HS-27A (cell line): ENCODE measurements at places on chromosomes 6 and 20.

DNA sequence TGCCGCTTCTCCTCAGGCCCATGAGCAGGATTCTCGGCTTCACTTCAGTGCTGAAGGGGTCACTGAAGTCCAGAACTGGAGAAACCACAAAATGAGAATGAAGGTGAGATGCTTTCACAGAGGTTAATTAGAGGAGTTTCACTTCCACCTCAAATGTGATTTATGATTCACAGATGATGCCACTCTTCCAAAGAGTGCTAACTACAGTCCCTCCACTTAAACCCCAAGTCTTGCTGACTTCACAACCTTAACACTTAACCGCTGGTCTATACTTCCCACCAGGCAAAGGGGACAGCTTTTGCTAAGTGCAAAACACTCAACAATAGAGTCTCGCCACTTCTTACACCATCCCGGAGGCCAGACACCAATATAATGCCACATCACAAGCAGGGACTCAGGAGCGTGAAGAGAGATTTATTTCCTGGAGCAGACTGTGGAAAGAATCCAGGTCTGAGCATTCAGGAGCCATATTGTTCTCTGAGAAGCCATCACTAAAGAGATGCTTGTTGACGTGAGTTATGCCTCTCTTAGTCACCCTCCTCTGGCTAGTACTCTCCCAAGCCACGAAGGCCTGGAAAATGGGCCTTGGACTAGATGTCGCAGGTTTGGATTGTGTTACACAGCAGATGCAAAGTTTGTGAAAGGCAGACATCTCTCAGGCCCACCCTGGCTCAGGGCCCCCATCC, 24.4 kb downstream of the RRAGD start:
- no peak for DNase-seq

DNA sequence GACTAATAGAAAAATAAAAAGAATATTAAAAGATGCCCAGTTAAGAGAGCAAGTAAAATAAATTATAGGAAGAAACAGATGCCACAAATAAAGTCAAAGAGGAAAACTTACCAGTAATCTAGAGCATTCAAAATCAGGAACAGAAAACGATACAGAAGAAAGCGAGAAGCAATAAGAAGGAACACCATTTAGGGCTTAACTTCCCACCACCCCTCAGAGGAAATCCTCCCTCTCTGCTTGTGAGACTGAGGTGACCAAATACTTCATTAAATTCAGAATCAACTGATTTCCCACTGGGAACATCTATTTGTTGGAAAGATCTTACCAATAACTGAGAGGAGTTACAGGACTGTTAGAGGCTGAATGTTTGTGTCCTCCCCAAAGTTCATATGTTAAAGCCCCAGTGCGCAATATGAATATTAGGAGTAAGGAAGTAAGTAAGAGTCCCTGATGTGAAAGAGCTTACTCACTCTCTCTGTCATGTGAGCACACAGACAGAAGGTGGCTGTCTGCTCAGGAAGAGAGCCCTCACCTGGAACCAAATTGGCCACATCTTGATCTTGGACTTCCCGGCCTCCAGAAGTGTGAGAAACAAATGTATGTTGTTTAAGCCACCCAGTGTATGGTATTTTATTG, 19.5 kb downstream of the KATNA1 start:
- DNase-seq, result no peak

DNA sequence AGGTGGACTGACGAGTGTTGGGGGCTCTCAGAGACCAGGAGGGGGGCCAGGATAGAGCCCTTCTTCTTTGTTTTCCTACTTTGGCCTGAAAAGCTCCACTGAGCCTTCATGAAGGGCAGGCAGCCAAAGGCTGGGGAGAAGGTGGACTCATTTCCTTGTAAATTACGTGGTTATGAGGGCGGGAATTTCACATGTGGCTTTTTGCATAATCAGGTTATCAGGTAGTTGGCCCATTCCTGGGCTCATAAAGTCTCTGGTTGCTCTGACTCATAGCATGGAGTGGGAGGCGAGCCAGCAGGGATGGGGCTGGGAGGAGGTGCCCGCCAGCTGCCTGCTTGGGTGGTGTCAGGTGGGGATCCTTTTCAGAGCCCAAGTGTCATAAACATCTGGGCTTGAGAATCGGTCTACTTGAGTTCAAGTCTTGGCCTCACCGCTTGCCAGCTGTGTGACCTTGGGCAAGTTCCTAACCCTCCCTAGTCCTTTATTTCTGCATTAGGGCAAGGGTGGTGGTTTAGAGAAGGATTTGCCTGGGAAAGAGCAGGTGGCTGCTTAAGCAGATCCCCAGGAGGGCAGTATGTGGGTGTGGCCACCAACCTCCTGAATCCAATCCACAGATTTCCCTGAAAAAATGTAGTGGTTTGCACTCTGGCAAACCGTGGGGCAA, 26.5 kb upstream of the RNF24 start:
- DNase-seq, result peak; percentile 85

- no peak for DNase-seq
Measured at GRCh38 chr6:169978615-169979161, 227.3 kb downstream of the ERMARD start.

DNA sequence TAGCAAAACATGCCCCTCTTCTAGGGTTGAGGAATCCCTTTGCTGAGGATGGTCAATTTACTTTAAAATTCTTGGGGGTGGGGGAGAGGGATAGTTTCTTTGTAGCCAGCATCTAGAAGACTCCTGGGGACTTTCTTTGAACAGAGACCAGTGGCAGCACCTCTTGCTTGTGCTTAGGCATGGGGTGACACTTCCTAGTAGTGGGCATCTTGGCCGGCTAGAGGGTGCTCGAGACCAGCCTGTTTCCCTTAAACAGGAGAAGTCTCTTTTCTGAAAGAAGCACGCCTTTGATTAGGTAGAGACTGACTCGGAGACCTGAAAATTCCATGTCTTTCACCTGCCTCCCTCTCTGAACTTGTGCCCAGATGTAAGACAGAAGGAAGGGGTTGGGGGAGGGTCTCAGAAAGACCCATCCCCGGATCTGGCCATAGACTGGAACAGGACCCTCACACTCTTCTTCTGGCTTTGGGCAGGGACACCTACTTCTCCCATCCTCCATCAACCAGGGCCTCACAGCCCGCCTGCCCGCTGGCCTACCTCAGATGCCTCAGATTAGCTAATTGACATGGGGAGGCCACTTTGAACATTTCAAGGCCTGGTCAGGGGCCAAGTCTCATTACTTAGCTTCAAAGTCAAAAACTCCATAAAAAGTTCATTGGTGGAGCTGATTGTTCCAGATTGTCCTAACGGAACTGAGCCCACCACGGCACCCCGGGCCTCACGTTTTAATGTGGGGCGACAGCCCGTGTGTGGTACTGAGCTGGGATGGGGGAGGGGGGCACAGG, 172.2 kb downstream of the CDC5L start:
- no peak for DNase-seq

GRCh38 chr6:30570263-30570662, 979 bp upstream of the ABCF1 start:
- DNase-seq, result no peak

DNA sequence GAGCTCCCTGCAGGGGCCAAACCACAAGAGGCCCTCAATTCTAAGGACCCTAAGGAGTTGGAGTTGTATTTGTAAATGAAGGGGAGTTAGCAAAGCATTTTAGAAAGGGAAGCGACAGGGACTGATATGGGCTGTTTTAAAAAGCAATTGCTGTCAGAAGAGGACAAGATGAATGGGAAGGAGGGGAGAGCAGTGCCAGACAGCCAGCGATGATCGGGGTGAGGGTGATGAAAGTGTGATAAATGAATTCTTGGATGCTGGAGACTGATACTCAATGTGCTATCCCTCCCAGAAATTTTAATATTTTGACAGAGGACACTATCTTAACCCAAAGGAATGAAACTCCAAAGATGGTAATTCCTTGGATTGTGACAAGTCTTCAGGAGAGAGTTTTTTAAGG, 289.2 kb downstream of the CLIC5 start:
- DNase-seq, result no peak

GRCh38 chr6:87656857-87657256, 45.2 kb downstream of the AKIRIN2 start:
- DNase-seq, result no peak

- DNase-seq, result no peak
Measured at GRCh38 chr6:170554796-170555137, 598 bp downstream of the TBP start.

DNA sequence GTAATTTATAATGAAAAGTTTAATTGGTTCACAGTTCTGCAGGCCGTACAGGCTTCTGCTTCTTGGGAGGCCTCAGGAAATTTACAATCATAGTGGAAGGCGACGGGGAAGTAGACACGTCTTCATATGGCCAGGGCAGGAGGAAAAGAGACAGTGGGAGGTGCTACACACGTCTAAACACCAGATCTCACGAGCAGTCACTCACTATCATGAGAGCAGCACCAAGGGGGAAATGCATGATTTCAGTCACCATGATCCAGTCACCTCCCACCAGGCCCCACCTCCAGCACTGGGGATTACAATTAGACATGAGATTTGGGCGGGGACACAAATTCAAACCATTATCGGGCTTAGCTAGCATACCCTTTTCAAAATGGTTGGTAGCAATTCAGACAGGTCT, 41.2 kb downstream of the EIF2S2 start:
- DNase-seq, result no peak

DNA sequence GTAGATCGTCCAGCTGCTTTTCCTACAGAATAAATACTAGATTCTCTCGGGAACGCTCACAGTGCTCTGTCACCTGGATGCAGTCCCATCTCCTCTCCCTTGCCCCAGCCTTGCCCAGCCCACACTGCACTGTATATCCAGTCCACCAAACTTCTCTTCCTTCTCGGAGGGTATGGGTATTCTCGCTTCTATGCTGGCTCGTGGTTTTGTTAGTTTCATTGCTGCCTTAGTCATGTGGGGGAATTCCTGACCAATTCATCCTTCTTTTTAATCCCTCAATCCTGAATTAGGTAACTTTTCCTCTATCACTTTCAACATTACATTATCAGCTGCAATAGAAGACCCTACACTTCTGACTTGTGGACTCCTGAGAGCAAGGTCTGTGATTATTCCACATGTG, 252.4 kb downstream of the GMDS start:
- no peak for DNase-seq

- DNase-seq, result no peak
Measured at GRCh38 chr6:136158387-136158821, 91.7 kb downstream of the MTFR2 start.

DNA sequence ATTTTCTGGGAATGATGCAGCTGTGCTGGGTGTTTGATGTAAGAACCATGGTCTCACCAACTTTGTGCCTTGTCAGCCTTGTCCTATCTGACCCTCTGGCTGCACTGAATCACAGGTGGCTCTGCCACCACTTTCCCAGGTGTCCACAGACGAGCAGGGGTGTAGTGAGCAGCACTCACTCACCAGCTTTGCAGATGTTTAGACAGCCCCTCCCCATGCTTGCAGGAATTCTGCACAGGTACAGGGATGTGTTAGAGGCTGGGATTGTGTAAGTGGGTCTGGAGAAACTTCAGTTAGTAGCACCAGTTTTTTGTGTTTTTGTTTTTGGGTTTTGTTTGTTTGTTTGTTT, 88.2 kb upstream of the NAA20 start:
- DNase-seq, result no peak

DNA sequence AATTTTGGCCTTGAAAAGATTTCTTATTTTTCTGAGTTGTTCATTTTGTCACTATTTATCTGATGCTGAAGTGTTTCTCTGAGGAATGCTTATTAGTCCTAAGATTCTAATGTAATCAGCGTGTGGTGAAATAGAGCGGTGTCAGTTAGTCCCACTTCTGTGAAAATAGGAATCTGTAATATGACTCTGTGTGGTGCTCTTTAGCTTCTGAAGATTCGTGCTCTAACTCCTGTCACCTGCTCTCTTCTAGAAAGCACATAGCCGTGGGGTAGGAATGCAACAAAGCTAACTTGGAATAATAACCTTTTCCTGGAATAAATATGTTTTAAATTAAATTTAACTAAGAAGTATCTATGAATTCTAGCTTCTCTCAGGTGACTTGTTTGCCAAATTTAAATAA, 90.4 kb downstream of the BCKDHB start:
- DNase-seq, result no peak

GRCh38 chr6:109660526-109661320, 30.3 kb downstream of the AK9 start:
- no peak for DNase-seq

GRCh38 chr6:27972750-27973149, 15.7 kb downstream of the OR2B6 start:
- no peak for DNase-seq

- no peak for DNase-seq
Measured at GRCh38 chr6:36752187-36752885, 54.7 kb downstream of the RAB44 start.

DNA sequence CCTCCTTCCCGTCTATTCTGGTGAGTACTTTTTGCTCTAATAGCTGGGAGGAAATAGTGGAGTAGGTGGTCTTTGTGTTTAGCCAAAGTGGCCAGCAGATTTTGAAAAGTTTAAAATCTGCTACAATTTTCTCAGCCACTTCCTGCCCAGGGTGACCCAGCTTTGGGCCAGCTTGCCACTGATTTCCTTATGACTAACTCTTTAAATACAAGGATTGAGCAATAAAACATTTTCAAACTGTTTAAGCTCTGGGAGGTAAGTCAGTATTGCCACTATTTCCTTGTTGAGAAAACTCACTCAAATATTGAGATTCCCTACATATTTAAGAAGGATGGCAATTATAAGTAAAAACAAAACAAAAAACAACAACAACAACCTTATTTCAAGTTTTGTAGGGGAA, 54.5 kb downstream of the TRMT11 start:
- no peak for DNase-seq

DNA sequence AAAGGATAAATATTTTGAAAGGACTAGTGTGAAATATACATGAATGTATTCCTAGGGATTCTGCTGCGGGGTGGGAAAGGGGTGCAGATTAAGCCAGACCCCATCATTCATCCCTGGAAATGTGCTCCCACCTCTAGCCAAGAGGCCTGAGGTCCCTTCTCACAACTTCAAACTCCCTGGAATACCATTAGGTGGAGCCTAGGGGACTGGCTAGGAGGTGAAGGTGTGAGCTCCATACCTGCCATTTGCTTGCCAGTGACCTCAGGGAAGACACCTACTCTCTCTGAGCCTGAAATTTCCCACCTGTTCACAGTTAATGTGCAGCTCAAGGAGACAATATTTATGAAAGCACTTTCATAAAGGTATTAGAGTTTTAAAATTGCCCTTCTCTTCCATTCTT, 4.7 kb upstream of the CCN2 start:
- DNase-seq, result no peak

DNA sequence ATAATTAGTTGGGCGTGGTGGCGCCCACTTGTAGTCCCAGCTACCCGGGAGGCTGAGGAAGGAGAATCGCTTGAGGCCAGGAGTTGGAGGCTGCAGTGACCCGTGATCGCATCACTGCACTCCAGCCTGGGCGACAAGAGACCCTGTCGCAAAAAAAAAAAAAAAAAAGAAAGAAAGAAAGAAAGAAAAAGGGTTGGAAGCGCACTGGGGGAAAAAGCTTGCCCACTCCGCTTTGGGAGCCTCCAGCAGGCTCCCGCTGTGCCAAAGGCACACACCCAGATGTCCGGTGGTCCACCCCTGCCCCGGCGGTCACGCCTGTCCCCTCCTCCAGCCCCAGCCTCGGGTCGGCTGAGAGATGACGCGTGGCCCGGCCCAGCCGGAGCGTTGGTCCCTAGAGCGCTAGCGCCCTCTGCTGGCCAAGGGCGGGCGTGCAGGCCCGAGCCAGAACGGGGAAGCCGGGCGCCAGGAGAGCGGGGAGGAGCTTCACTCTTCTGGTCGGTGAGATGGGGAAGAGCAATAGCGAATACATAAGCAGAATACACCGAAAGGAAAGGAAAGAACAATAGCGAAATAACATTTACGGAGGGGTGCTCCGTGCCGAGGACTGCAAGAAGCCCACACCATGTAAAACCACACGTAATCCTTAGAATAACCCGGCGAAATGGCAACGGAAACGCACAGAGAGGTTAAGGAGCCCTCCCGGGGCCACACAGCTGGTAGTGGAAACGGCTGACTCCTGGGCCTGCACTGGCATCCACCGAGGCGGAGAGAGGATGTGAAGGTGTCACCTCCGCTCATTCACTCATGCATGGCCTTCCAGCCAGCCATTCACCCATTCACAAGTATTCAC, 41.7 kb downstream of the UBE2V1 start:
- DNase-seq, result peak; percentile 64
